ENCODE measurements at places on chromosomes 1 and 21.

- DNase-seq: no peak
Measured at GRCh38 chr1:160767395-160768294, 28.3 kb upstream of the LY9 start.

GRCh38 chr1:153567621-153568366 is 2.1 kb upstream of the S100A2 start:
- DNase-seq: peak; percentile 82

GRCh38 chr1:63590166-63590560 is 3.0 kb upstream of the PGM1 start:
- DNase-seq: no peak

DNA sequence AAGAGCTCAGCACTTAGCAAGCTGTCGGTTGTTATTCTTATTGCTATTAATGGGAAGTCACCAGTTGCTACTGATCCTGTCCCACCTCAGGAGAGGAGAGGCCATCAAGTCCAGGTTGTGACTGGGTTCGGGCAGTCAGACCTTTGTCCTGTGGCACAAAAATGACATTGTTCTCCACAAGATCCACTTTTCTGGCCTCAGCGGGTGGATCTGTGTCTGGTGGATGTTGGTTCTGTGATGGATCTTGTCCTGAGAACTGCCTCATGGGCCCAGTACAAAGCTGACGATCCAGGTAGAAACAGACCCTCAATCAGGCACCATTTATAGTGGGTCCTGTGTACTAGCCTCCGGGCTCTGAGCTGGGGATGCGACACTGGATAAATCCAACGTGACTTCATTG is 26.9 kb downstream of the TRIM67 start:
- DNase-seq: no peak

DNA sequence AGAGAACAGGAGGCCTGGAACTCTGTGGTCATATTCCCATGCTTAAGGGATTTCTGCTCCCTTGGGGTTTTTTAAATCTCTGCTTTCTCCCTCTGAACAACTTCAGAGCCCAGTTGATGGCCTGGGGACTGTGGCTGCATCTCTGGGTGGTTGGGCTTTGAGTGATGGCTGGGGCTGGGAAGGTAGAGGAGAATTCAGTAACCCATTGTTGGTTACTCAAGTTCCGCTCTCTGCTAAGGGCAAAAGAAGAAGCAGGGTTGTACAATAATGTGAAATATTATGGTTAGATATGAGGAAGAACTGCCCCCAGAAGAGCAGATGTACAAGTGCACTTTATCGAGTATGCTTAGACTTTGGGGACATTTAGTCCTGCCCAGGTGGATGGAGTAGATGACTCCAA is 72.1 kb upstream of the CNTN2 start:
- no peak for DNase-seq

- peak; percentile 96 for DNase-seq
Measured at GRCh38 chr1:86846164-86846647, 67.7 kb downstream of the SELENOF start.

- no peak for DNase-seq
Measured at GRCh38 chr1:53214376-53214940, 6.0 kb downstream of the CZIB start.

- DNase-seq: peak; percentile 75
Measured at GRCh38 chr1:1614204-1614953, 921 bp upstream of the MIB2 start.

- peak; percentile 42 for DNase-seq
Measured at GRCh38 chr1:211738691-211739301, 63.4 kb upstream of the NEK2 start.

DNA sequence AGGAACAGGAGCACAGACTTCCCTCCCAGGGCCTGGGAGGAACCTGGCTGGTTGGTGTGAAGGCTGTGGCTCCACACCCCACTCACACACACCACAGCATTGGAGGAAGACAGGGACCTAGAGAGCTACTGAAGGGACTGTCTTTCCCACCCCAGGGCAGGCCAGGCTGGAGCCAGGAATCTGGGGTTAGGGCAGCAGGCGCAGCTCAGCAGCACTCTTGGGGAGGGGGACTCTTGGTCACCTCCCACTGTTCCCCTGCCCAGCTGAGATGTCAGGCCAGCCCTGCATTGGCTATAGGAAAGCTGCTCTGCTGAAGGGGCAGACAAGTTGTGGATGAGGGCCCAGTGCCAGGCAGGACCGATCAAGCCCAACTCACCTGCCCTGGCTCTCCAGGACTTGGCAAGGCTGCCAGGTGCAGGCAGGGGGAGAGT is 1.6 kb upstream of the PLEKHA6 start:
- DNase-seq: peak; percentile 76

DNA sequence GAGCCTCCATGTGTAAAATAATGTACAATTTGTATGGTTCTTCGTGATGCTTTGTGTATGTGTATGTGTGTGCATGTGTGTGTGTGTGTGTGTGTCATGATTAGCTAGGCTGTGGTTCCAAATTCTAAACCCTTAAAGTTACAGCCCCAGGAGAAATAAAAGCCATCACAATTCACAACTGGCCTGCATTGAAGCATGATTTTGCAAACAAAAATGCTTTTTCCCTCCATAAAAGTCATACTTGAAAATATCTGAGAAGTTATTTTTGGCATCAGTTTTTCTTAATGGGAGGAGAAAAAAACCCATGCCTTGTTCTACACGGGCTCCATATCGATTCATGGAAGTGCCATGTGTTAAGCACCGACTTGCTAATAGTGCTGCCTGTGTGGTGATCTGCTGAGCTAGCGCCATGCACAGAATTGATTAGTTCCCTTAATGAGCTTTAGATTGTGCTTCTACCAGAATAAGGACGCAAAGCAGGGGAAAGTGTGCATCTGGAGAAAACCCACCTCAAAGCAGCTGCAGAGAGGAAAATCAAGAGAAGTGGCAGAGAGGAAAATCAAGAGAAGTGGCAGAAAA is 207.3 kb downstream of the DSCAM start:
- DNase-seq: no peak

- DNase-seq: no peak
Measured at GRCh38 chr1:20587661-20588053, 1.2 kb upstream of the CDA start.

DNA sequence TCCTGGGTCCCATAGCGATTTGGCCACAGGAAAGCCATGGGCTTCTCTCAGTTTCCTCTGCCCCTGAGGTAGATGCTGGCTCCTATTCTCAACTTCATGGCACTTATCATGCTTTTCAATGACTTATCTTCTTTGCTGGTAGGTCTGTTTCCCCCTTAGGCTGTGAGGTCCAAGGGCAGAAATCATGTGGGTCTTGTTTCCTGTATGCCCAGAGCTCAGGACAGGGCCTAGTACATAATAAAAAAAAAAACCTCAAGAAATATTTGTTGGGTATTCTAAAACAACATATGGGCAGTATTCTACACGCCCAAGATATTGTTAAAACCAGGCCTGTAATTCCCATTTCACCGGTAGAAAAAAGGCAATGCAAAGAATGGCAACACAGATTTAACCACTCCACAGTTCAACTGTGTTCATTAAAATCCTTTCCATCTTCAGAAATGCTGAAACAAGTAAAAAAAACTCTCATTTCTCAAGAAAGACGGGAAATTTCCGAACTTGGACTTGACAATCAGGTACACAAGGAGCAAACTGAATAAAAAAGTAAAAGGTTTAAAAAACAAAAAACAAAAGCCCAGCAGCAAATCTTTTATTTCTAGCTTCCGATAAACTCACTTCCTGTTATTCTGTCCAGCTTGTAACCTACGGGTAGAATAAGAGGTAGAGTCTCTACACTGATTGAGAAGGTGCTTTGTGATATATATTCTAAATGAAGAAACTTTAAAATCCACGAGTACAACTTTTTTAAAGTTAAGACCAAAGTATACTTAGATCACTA is 6.3 kb upstream of the TDRD10 start:
- no peak for DNase-seq

GRCh38 chr1:12356004-12356890 is 126.4 kb downstream of the VPS13D start:
- DNase-seq: no peak

GRCh38 chr21:30839304-30839703 is 9.7 kb upstream of the KRTAP7-1 start:
- peak; percentile 16 for DNase-seq

DNA sequence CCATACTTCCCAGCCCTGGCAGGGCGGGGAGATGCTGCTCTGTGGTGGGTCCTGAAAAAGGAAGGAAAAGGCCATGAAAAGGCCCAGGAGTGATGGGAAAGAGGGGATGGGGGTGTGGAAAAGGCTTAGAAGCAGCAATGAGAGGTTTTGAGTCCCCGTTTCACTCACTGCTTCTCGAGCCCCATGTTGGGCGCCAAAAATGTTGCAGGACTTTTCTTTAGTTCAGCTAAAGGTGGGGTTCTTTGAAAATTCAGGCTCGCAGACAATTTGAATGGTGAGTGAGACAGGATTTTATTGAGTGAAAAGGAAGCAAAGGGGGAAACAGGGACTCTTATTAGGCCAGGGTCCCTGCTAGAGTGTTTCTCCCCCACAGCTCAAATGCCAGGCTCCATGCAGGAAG is 93.1 kb downstream of the MRPS6 start:
- DNase-seq: peak; percentile 19

All from NCI-H226 (cell line).